ENCODE measurements at places on chromosomes 2 and 18.
A peak's percentile ranks its signal among the peaks of the same experiment; 100 is the strongest.

- DNase-seq = no peak
Measured at GRCh38 chr2:230908595-230909191, 16.3 kb downstream of the GPR55 start.

DNA sequence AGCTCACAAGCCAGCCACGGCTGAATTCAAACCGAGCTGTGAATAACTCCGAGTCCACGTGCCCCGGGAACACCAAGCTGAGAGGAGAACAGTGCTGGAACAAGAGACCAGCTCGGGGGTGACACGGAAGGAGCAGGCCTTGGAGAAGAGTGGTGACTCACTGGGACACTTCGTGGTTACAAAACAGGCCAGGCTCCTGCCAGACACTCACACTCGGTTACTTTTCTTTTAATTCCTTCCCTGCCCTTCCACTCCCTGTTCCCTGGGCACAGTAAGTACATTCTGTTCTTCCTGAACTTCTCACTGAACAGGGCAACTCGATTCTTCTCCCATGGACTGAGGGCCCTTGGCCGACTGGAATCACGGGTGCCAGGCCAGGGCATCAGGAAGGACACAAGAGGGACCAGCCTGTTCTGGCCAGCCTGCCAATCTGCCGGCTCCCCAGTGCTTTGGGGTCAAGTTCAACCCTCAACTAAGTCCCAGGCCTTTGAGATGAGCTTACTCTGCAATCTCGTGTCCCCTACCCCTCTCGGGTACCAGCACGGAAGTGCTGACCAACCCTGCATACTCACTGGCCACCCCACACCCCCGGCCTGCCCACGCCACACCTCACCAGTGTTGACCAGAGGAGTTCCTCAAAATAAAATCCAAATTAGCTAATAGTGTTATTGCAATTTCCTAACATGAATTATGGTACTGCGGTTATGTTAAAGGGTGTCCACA lies 87.5 kb downstream of the TFCP2L1 start:
- no peak for DNase-seq

- DNase-seq = no peak
Measured at GRCh38 chr18:75068682-75069435, 140.1 kb downstream of the PTGR3 start.

DNA sequence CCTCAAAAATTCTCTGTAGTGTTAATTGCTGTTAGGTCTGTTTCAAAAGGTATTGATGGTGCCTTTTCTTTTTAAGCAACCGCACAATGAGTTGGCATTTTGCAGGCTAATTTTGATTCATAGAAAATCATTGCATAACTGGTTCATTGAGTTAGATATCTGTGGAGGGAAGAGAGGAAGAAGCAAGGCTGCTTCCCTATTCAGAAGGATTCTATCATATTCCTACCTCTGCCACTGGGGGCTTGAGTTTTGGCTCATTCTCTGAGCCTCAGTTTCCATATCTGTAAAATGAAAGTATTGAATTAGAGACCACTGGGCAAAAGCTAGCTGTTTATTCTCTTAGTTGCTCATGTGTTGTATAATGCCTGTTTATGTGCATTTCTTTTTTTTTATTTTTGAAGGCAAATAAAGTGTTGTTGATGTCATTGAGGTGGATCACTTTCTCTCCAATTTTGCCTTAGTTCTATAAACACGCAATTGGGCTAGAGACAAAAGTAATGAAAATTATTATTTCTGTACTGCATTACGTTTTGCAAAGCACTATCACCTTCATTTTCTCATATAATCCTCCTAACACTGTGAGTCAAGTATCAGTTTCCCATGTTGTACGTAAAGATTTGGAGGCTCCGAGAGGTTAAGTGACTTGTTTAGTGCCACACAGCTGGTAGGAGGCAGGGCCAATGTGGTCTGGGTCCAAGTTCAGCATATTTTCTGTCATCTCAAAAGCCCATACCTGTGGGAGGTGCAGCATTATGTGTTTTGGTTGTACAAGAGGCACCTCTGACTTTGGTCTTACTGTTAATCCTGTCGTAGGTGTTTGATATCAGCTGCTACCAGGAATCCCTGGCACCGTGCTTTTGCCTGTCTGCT lies 5.9 kb downstream of the TRIB2 start:
- no peak for DNase-seq

DNA sequence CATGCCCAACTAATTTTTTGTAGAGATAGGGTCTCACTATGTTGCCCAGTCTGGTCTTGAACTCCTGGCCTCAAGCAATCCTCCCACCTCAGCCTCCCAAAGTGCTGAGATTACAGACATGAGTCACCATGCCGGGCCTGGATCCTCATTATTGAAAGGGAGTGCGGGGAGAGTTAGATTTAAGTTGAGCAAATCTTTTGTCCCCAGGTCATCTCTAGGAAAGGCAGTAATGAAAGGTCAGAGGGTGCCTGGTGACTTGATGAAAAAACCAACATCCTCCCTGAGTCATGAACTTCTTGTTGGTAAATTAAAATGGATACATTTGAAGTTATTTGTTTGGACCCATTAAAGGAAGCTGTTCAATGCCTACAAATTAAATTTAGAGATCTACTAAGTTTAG lies 25.1 kb downstream of the STAT4 start:
- DNase-seq = no peak

DNA sequence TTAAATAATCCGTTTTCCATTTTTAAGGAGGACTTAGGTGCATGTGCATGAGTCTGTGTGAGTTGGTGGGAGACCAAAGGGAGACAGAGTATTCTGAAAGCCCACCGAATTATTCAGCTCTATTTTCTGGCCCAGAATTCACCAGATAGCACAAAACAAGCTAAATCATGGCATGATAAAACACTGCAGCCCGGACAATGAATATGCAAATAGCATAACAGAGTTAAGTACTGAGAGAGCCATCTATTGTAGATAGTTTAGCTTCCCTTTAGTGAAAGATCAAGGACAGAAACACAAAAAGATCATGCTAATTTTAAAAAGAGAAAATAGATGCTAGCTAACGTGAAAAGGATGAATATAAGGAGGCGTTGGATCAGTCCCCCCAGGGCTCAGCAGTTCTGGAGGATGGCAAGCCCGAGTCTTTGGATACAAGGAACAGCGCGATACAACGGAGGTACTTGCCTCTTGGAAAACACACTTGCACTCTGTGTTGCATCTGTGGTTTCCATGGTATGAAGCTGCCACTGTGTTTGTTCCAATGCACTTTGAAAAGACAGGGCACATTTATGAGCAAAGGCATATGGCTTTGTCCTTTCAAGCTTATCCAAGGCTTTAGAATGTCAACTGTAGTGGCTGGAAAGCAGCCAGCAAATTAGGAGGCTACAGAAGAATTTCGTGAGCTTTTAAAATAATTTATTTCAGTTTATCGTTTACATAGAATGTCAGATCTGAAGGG lies 119.9 kb downstream of the LYPD1 start:
- DNase-seq = no peak

DNA sequence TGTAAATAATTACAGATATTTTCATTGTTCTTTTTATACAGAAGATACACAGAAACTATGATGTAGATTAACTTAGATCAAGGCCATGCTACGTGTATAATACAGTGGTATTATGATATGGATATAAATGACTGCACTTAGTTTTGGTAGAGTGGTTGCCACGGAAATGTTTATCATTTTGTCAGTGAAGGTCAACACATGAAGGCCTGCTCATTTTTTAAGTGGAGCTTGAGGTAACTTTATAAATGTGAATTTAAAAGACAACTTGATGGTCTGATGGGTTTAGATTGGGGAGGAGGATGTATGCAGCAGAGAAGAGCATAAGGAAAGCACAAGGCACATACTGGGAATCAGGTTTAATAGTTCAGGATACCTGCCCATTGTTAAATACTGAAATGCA lies 14.4 kb upstream of the BBS5 start:
- DNase-seq = no peak

- DNase-seq = no peak
Measured at GRCh38 chr2:117127680-117128079, 686.8 kb upstream of the DDX18 start.

DNA sequence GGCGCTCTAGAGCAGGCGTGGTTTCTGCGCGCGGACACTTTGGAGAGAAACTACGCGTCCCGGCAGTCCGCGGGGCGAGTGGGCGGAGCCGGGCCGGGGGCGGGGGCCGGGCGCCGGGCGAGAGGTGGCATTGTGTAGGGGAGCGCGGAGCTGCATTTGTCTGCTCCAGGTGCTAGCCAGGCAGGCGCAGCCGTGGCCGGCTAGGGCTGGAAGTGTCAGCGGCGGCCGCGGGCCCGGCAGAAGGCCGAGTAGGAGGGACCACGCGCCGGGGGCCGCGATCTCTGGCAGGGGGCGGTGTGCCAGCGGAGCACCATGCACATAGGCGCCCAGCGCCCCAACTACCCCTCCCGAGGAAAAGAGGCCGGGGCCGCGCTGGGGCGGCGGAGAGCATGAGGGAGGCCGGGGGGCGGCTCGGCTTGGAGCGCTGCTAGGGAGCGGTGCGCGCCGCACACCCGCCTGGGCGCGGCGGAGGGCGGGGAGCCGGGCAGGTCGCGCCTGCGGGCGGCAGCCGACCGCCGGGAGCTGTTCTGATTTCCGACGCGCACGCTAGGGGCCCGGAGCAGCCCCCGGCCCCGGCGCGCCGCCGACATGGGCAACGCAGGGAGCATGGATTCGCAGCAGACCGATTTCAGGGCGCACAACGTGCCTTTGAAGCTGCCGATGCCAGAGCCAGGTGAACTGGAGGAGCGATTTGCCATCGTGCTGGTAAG lies at the start of gene FMNL2:
Gene FMNL2 (plus strand): TSS at position 159 of the 710 bp plus-strand sequence.
- peak; percentile 63 for DNase-seq

GRCh38 chr18:845152-845819 lies 33.2 kb upstream of the YES1 start:
- no peak for DNase-seq

- DNase-seq = no peak
Measured at GRCh38 chr2:27353762-27354596, 2.6 kb downstream of the GTF3C2 start.

DNA sequence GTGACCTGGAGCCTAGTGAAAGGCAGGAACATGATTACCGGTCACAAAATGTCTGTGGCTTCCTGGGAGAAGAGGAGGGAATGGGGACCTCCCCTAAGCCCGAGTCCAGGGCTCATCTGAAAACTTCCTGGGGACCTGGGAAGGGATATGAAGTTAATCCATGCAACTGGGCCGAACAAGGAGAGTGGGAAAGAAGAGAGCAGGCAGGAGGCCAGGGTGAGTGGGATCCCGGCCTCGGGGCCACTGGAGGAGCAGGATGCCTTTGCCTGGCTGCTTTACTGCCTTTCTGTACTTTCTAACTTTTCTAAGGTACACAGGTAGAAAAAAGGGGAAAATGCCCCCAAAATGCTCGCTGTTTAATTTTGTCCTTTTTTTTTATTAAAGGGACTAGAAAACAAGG lies 43.4 kb upstream of the MAL start:
- DNase-seq = no peak

DNA sequence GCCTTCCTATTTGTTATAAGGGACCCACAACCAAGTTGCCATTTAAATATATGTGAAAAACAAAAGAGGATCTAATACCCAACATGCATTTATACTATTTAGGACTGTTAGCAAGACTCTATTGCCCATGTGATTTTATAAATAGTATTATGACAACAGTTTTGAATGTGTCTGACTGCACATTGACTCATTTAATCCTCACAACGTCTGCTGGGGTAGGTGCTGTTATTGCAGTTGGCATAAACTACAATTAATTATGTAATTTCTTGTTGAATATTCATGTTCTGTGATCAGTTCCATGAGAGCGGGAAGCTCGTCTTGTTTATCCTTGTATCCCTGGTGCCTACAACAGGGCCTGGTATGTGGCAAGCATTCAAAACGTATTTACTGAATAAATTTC lies 53.7 kb downstream of the SH2D6 start:
- no peak for DNase-seq

GRCh38 chr2:111712940-111713515 lies 171.0 kb downstream of the ANAPC1 start:
- DNase-seq = no peak

DNA sequence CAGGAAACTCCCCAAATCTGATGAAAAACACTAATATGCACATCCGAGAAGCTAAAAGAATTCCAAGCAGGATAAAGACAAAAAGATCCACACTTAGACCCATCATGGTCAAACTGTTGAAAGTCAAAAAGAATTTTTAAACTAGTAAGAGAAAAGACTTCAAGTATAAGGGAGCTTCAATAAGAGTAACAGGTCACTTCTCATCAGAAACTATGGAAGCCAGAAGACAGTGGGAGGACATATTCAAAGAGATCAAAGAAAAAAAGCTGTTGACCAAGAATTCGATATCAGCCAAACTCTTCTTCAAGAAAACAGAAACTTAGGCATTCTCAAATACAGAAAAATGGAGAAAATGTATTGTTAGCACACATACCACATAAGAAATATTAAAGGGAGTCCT lies 50.4 kb downstream of the ZC3H8 start:
- no peak for DNase-seq

DNA sequence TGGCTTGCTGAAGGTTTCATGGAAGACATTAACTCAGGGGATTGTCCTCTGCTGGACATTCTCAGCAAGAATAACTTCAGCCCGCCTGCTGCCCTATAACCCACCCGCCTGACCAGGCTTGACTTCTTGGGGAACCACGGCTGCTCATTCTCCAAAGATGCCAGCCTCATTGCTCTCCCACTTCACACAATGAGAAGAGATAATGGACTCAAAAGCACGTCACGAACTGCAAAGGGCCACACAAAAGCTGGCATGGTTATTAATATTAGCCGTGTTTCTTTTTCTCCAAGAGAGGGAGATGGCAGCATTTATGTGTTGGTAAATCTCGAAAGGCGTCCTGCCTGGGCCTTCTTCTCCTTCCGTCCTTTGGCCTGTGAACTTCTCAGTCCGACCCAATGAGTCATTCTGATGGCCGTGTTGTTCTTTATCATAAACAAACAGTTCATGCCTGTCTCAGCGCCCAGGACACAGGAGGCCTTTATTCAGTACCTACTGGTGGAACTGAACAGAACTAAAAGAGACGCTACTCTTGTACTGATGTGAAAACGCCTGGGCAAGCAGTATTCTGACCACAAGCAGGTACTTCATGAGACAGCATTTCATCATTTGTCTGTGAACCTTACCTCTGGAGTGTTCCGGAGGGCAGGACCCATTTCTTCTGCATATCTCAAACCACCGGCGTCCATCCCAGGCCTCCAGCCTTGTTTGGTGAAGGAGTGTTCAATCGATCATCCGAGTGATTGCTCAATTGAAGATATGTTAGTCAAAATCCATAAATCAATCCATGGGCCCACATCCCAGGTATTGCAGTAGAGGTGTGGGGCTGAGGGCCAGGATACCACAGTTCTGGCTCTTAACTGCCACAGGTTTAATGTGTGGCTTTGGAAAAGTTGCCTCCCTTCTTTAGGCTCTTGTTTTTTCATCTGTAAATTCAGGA lies 25.1 kb upstream of the KLHL29 start:
- DNase-seq = no peak

Data from NCI-H1436 (cell line).